ENCODE measurements at places on chromosomes 3 and 15. TPM values are rescaled to one million over a fixed set of nuclear protein-coding genes. Genes with fewer than 3 reads are reported as not detected.

The GOLGA6L9 gene
- total RNA-seq: 7.9 TPM

The GOLGA6D gene
- not detected for total RNA-seq

The TM6SF1 gene
- 2.6 TPM for total RNA-seq

The ANKRD63 gene
- not detected for total RNA-seq

The SOX14 gene
- total RNA-seq: not detected

The CNTN3 gene
- 1.5 TPM for total RNA-seq

The SCN11A gene
- total RNA-seq: not detected

The DPPA2 gene
- not detected for total RNA-seq

The CHRD gene
- not detected for total RNA-seq

- no peak for DNase-seq
Observed at GRCh38 chr3:188488801-188489200, 334.8 kb downstream of the LPP start.

DNA sequence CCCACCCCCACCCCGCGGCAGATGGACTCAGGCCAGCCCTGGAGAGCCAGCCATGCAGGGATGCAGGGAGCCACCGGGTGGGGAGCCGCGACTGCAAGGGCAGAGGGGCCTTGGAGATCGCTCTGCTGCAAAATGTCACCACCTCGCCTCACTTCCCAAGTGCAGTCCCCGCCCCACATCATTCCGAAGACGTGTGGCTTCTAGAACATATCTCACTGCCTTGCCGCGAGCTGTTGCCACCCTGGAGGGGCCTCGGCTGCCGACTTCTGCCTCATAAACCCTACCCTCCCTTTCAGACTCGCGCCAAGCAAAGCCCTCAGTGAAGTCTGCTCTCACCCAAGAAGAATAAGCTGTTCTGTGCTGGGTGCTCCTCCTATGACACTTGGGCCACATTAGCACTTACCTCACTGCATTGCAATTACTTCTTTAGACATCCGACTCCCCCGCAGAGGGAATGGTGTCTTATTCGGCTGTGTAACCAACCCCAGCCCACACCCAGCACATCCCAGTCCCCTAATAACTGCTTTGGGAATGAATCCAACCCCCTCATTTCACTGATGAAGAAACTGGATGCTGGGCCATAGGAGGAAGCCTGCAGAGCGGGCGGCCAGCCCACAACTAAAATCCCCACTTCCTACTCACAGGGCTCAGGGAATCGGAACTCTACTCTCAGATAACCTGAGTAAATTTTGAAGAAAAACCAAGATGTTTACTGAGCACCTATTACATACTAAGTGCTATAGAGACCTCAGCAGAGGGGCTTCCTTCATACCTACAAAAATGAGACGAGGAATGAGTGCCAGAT is 8.6 kb downstream of the TLE3 start:
- DNase-seq: no peak

DNA sequence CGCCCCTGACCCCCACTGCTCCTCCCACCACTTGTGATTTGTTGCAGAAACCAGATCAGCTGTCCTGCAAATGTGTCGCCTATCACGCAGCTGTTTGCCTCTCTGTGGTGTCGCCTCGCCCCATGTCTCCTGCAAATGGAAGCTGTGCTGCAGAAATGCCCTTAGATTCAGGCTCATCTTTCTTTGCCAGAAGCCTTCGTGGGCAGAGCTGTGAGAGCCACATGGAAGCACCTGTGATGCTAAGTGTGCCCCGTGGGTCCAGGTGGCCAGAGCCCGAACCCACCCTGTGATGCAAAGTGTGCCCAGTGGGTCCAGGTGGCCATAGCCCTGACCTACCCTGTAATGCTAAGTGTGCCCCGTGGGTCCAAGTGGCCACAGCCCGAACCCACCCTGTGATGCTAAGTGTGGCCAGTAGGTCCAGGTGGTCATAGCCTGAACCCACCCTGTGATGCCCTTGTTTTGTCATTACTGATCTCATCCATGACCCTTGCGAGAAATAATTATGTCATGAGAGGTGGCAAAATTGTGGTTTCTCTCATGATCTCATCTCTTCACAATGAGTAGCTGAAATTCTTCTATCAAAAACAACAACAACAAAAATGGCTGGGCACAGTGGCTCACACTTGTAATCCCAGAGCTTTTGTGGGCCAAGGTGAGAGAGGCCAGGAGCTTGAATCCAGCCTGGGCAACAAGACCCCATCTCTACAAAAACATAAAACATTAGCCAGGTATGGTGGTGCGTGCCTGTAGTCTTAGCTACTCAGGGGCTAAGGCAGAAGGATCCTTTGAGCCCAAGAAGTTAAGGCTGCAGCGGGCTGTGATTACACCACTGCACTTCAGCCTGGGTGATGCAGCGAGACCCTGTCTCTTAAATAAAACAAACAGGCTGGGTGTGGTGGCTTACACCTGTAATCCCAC is 187.4 kb downstream of the GOLGA6L6 start:
- no peak for DNase-seq

DNA sequence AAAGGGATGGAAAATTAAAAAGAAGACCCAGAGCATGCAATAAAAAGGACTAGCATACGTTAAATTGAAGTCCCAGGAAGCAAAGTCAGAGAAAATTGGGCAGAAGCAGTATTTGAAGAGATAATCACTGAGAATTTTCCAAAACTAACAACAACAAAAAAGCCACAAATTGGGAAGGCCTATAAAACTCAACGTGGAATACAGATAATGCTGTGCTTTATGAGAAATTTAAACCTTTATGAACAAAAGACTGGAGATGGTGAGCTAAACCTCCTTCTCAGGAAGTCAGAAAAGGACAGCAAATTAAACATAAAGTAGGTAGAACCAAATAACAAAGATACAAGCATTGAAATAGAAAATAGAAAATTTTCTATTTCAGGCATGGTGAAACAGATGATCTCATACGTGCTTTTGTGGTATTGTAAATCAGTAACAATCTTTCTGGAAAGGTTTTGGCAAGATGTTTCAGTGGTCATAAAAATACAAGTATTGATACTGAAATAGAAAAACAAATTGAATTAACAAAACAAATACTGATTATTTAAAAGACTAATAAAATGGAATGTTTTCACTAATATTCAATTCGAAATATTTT is 55.6 kb downstream of the LYSMD4 start:
- DNase-seq: no peak

DNA sequence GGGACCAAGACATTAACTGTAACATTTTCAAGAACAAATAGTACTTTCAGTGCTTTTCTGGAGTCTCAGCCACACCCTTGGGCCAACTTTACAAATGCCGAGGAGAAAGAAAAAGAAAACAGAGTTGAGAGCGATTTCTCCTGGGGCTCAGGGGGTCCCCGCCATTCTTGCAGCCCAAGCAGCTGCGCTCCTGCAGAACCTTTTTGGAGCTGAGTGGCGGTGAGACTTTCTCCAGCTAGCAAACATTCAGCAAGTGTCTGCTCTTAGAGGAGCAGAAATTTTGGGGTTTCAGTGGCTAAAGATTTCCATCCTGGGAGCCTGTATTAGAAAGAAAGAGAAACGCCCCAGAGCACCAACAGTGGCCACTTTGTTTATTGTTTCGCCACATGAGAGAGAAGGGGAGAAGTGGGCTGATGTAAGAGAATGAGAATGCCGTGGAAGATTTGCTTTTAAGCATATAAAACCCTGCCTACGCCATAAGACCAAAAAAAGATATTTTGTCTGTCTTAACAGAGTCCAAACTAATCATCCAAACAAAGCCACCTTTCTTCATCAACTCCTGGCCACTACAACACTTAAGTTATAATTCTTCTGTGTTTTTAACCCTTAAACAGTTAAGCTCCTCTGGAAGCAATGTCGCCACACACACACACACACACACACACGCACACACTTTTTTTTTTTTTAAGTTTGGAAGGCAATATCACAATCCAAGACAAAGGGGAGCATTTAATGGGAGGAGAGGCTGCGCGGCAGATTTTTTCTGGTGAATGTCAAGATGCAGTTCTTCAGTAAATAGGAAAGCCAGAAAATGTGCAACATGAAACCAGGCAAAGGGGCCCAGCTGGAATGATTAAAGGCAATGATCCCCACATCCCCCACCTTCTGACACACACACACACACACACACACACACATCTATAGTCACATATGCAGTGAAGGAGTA is 19.2 kb downstream of the EID1 start:
- no peak for DNase-seq

- DNase-seq: peak; percentile 76
Observed at GRCh38 chr15:57003418-57003817, 85.0 kb downstream of the TCF12 start.

DNA sequence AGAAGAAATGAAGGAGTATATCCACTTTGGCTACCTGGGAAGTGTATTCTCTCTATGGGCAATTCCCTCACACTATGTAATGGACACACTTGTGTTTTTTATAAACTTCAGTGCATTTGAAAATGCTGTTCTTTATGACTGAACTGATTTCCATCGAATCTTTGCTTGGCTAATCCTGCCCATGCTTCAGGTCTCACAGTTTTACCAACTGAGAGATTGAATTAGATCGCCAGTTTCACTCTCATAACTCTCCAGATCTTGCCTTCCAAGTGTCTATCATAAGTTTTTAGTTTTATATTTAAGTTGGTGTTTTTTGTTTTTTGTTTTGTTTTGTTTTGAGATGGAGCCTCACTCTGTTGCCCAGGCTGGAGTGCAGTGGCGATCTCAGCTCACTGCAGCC is 73.5 kb upstream of the MBNL1 start:
- DNase-seq: no peak

GRCh38 chr3:114624571-114625181 is 330.8 kb downstream of the TIGIT start:
- peak; percentile 84 for DNase-seq

DNA sequence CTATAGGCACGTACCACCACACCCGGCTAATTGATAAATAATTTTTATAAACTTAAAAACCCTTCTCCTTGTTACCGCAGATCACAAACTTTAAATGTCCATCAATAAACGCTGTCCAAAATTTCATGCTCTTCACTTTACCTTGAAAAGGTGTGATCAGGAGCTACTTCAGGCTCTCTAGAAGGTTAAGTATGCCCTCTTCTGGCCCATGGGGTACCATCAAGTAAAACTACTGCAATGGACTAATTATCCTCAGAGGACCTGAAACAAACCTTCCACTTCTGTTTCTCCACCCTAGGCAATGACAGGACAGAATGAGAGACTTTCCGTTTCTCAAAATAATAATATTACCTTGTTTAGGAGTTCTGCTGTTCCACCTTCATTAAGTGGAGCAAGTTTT is 9.2 kb downstream of the LZTFL1 start:
- peak; percentile 63 for DNase-seq

- peak; percentile 66 for DNase-seq
Observed at GRCh38 chr3:132245552-132246142, 71.6 kb upstream of the ACP3 start.

- peak; percentile 86 for DNase-seq
Observed at GRCh38 chr15:75167588-75168350, 33.9 kb upstream of the C15orf39 start.

- no peak for DNase-seq
Observed at GRCh38 chr15:29800491-29801366, 21.5 kb downstream of the TJP1 start.

GRCh38 chr3:123371859-123372685 is 76.8 kb downstream of the ADCY5 start:
- no peak for DNase-seq

DNA sequence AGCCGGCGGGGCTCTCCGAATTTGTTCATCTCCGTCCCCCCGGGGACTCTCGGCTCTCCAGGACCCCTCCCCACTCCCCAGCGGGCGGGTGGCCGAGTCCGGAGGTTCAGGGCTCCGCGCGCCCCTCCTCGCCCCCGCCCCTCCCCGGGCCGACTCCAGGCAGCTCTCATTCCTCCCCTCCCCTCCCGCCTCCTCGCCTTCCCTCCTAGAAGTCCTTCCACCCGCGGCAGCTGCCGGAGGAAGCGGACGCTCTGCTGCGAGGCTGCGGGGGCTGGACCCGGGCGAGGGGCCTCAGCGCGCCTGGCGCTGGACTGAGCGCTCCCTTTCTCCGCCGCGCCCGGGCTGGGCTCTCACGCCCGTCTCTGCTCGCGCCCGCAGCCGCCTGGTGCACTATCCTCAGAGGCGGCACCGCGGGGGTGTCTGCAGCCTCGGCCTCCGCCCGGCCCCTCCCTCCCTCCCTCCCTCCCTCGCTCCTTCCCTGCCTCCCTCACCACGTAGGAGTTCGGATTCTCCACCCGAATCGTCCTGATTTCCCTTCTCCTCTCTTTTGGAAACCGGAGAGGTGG is at the start of gene ROBO2:
TSS of gene ROBO2 (plus strand) at position 494 of the 566 bp plus-strand sequence. CDS start 687 bp downstream, outside the sequence.
- peak; percentile 26 for DNase-seq

DNA sequence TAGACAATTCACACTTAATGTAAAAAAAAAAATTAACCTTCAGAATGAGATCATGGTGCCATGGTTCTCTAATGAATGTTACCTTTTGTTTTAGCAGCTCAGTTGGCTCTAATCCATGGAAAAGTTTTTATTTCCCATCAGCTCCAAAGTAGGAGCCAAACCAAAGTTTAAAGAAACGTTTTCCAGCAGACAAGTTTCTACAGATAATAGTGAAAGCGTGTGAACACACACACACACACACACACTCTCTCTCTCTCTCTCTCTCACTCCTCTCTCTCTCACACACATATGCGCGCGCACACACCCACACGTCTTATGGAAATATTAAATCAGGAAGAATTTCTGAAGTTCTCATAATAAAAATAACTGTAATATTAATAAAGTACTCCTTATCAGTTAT is 46.9 kb downstream of the MBNL1 start:
- DNase-seq: no peak

GRCh38 chr3:151864423-151865101 is 8.9 kb upstream of the SUCNR1 start:
- peak; percentile 87 for DNase-seq

GRCh38 chr3:126117212-126117611 is 33.3 kb upstream of the SLC41A3 start:
- DNase-seq: no peak

GRCh38 chr3:15934389-15935195 is 136.8 kb upstream of the ANKRD28 start:
- no peak for DNase-seq

GRCh38 chr3:139310474-139310933 is 33.3 kb upstream of the MRPS22 start:
- DNase-seq: peak; percentile 50

All from bronchial epithelial cell (primary cell).